ENCODE measurements at places on chromosomes 12 and 14.

GRCh38 chr12:96308881-96309280 is 91.4 kb downstream of the CDK17 start:
- DNase-seq, result no peak

DNA sequence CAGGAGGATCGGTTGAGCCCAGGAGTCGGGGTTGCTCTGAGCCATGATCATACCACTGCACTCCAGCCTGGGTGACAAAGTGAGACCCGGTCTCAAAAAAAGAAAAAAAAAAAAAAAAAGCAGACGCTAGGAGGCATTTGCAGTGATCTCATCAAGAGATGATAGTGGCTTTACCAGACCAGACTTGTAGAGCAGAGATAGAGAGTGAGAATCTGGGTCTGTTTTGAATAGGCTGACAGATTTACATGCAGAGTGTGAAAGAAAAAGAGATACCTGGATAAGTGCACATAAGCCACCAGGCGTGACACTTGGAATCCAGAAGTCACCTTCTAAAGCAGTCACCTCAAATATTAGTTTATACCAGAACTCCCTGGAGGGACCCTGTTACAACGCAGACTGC is 21.1 kb upstream of the FLRT2 start:
- DNase-seq, result no peak

DNA sequence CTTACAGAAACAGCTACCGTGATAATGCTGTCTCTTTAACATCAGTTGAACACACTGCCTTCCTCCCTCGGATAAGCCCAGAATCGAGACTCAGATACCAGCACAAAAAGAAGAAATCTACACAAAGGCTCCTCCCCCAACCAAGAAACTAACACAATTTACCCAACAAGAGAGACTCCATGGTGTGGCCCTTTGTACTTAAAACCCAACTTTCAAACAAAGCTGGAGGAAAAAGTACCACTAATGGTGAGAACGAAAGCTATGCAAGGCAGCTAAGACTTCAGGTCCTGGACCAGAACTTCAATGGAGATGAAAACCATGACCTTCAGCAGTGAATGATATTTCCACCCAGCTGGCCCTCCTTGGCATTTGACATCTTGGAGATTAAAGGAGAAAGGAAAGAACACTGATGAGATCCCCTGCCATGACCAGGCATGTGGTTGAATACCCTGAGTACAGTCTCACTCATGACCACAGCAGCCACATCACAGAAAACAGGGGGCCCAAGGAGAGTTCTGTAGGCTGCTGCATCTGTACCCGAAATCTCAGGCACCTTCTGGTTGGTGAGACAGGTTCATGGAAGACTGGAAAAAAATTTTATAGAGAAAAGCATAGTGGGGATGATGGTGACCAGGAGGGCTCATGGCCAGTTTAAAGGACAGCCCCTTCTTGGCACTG is 36.7 kb downstream of the RBM19 start:
- peak; percentile 7 for DNase-seq

DNA sequence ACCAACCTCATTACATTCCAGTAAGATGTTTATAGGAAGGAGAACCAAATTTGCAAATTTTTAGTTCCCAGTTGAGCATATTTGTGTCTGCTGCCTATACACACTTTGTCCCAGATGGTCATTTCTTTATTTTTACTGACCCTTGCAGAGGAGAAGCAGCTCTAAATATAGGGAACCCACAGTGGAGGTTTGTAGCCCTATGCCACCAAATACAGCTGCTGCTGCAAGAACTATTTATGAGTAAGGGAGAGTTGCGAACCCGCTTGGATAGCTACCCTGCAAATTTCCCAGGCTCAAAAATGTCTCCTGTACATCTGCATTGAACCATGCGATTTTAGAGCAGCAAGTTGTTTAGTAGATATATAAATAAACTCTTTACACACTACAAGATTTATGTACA is 48.2 kb downstream of the NAV3 start:
- no peak for DNase-seq

GRCh38 chr12:107399046-107399445 is 286.6 kb upstream of the PWP1 start:
- no peak for DNase-seq

- no peak for DNase-seq
Observed at GRCh38 chr12:93102744-93103143, 173.6 kb upstream of the EEA1 start.

GRCh38 chr12:132116709-132117557 is 27.2 kb downstream of the DDX51 start:
- DNase-seq, result no peak

DNA sequence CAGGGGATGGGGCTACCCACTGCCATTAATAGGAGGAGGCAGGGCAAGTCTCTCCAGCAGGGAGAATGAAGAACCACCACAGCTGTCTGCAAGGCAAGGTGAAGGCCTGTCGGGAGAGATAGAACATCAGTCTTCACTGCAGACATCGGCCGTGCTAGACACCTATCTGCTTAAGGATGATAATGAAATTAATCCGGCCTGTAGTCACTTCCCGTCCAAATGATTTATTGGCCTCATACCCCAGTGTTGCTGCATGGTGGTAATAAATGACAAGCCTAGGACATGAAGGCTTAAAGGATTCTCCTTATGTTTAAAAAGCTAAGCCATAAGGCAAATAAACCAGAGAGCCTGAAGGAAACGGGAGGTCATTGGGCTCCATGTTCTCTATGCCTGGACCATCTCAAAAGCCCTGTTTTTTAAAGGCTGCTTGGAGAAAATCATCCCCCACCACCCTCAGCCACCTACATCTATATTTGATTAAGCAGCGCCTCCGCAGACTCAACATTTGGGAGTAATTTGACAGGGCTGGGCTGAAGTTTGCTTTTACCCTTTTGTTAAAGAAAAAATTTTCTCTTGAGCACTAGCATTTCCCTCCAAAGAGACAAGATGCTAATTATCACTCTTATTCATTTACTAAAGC is 137.7 kb downstream of the PLXNC1 start:
- DNase-seq, result no peak

DNA sequence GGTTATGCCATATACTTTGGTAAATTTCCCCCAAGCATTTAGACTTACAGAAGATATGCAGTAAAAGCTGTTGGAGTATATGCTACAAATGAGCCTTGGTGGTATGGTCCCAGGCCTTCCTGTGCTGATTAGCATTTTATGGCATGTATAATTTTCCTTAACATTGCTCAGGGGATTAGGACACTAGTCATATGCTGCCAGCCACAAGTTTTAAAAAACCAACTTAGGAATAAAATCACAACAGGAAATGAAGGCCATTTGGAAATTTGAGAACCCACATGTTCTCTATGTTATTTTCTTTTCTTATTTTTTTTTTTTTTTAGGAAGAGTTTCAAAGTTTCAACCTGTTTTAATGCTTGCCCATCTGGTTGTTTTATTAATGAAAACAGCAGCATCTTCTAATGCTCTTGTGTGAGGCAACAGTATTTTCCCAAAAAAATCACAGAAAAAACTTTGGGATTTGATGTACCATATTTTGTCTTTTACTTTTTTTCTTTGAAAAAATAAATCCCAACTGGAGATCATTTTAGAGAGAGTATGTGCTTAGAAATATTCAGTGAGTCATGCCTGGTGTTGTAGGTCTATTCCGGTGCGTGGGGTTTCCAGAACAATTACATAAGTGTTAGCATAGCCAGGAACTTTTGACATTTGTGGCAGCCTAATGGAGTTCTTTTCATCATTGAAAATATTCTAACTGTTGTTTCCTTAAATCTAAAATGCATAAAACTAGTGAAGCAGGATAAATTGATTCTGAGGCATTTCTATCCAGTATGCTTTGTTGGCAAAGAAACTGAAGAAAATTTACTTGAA is 21.7 kb upstream of the DUSP6 start:
- no peak for DNase-seq

DNA sequence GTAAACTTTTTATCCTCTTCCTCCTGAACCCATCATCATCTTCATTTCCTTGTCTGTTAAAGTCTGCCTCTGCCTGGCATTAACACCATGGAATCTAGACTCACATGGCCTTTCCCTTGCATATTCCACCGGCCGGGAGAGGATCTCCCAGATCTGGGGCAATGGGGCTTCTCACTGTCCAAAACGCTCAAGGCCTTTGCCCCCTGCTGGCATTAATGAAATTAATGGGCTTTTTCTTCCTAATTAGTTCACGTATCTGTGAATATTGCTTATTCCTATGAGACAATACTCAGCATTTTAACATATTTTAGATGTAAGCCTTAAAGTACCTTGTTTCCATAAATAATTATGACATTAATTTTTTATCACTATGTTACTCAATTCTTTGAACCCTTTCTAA is 42.9 kb upstream of the CAPRIN2 start:
- DNase-seq, result no peak

- DNase-seq, result no peak
Observed at GRCh38 chr14:102630881-102631280, 38.4 kb downstream of the RCOR1 start.

GRCh38 chr12:17326649-17327048 is 720.7 kb upstream of the LMO3 start:
- no peak for DNase-seq
